ENCODE measurements at places on chromosomes 7 and 10.

DNA sequence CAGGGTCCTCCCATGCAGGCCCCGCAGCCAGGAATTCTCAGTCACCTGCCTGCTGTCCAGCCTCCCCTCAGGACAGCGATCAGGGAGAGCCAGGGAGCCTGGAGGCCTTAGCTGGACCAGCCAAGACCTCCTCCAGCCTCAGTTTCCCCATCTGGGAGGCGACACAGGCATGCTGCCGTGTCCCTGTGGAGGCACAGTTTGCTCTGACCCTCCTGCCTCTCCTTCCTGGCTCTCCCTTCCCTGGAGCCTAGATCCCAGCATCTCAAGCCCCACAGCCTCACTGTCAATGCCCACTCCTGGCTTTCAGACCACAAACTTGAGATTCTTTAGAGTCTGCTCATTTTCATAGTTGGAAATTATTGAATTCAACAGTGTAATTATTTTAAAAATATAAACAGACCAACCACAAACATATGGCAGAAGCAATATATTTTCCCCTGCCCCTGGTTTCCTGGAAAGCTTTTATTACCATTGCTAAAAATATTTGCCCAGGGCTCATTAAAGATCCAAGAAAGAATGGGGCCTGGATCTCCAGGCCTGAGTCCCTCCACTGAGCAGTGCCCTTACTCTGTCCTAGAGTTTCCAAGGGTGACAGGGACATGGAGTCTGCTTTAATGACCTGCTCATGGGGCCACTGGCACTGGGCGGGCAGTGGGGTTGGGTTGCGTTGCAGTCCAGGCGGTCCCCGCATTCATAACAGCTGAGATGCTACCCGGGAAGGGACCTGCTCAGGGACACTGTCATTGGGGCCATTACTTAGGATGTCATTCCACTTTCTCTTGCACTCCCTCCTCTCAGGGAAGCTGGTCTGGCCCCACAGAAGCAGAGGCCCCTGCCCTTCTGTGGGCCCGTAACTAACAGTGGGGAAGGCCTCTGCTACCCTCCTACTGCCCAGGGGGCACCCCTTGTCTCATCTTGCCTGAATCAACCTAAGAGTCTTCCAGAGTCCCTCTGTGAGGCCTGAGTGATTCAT lies 81.6 kb upstream of the CHST15 start:
- no peak for DNase-seq

- DNase-seq, result no peak
These were observed 418.5 kb upstream of the MGMT start for GRCh38 chr10:129048513-129048912.

DNA sequence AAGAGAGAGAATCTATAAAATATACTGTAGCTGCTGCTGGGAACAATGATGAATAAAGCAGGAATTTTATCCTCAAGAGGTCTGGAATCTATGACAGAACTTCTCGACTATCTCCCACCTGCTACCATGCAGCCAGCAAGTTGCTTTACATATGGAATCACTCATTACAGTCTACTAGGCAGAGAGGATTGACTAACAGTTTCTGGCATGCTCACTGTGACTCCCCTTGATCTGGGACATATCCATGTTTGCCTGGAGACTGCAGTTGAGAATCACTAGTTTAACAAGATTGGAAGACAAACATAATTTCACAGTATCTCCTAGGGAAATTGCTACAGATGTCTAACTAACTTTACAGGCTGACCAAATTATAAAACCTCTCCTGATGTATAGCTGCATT lies 13.3 kb downstream of the GPR37 start:
- DNase-seq, result no peak

GRCh38 chr10:47458466-47459154 lies 25.3 kb downstream of the ANXA8 start:
- no peak for DNase-seq

DNA sequence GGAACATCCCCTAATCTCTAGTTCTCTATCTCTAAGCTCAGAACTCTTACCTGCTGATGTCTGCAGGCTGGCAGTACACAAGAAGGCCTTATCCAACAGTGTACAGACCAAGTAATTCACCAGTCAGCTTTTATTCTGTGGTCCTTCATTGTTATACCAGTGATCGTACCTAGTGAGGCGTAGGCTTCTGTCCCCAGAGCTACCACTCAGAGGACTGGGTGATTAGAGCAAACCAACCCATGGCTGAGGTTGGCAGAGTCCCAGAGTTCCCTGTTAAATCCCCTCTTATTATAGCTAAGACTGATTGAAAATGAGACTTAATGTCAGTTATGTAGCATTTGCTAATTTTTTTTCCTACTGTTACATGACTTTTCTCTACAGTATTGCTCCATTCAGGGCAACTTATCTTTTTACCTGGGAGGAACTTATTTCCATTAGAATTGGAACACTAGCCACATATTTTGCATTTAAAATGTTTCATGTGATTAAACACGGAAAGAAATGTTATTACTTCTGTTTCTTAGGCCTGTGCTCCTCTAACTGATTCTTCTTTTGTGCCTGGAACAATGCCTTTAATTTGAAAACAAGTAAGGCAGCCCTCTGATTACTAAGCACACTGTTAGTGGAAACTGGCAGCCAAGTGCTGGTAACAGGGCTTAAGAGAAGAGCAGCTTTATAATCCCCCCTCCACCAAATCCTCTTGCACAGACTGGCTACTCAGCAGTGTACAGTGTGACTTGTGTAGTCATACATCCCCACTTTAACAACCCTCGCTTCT lies 127.2 kb downstream of the LRRC4 start:
- DNase-seq, result no peak

- DNase-seq, result no peak
These were observed 75.9 kb upstream of the HGF start for GRCh38 chr7:81845744-81846241.

DNA sequence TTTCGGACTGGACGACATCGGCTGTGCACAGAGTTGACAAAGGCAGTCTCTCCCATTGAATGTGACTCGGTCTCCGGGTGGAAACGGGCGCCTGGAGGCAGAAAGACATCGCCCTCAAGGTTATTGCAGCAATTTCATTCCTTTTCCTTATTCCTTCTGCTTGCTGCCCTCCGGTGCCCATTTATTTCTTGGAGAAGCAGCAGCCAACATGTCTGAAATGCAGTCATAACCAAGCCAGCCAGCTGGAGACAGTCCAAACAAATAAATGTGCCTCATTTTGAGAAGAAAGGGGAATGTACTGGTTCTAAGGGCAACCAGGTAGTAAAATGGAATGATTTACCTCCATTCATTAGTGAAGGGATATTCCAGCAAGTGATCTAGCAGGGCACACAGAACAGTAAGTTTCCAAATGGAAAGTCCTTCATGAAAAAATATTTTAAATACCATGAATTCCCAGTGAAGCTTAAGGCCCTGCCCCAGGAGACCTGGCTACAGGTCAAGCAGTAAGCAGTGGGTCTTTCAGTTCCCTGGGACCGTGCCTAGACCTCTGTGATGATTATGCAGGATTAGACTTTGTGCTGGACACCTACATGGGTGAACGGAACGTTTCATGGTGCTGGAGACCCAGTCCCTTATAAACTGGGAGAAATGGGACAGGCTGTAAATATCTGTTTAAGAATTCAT lies 86.6 kb downstream of the ABLIM1 start:
- no peak for DNase-seq

DNA sequence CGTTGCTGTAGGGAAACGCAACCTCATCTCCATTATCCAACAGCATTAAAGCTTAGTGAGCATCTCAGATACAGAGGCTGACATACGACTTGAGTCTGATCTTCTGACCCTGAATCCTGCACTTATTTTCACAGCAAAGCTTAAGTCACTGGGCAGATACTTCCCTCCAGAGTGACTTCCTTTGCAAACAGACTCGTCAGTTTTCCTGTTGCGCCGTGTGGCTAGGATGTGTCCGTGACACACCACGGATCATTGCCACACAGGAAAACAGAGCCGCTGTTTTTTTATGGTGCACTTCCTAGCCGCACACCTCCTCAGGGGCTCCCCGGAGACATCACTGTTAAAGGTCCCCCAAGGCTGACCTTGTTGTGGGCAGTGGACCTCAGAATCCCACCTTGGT lies 94.9 kb upstream of the MKI67 start:
- no peak for DNase-seq

- no peak for DNase-seq
These were observed 29.7 kb downstream of the AP3M1 start for GRCh38 chr10:74120911-74121310.

DNA sequence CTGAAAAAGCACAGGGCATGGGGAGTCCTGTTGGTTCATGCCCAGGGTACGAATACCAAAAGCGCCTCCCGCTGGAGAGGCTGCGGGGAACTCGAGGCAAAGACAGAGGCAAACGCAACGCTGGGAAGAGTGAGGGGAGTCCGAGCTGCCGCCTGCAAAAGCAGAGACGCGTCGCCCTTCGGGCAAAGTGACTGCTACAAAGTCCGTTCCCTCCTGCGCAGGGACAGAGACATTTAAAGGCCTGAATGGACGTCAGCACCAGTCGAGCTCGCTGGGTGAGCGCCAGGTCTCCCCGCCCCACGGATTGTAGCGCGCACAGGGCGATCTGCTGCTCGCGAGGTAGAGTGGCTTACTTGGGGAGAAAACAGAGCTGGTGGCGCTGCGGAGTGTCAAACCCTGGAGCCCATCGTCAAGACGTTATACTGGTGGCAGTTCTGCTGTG lies 732.8 kb downstream of the ZWINT start:
- no peak for DNase-seq

DNA sequence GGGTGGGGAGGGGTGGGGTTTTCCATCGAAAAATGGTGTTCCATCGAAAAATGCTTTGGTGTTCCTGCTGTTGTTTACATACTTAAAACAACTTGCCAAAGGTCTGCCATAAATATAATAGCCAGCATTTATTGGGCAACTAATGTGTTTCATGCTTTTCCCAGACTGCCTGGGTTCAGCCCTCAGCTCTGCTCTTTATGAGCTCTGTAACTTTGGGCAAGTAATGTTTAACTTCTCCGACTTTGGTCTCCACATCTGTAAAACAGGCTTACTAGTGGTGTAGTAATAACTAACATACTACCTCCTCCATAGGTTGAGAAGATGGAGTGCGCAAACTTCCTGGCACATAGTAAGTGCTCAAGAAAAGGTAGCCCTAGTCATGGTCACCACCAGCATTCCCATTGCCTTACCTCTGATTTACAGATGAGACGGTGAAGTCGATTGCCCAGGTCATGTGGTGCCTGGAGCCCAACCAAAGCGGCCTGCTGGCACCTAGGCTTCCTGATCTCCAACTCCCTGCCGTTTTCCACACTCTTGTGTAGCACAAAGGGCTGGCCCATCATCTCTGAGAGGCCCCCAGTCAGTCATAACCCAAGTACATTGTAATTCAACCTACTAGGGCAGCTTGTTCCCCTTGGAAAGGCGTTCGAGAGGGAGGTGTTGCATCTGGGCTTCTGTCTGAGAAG lies 8.9 kb downstream of the ZMIZ1 start:
- DNase-seq, result no peak

DNA sequence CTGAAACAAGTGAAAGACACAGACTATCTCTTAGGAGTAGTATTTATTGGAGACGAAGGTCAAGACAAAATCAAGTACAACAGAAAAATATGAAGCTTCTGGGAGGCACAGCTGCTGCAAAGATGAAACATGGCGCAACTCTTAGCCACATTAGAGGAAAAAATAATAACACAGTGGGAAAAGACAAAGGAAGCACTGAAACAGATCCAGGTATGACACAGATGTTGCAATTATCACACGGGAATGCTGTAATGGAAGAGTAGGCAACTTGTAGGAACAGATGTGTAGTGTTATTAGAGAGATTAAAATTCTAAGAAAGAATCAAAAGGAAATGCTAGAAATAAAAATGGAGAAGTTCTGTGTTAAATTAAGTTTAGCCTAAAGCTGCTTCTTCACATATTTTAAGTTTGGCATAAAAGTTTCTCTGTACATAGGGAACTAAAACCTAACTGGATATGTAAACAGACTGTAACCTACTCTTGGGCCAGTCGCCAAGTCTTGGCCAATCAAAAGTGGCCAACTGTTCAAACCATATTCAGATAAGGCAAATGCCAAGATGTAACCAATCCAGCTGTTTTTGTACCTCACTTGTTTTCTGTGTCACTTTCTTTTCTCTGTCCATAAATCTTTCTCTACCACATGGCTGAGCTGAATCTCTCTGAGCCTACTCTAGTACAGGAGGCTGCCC lies 1132.0 kb upstream of the LRRTM3 start:
- DNase-seq, result no peak

- DNase-seq, result no peak
These were observed 324.8 kb upstream of the PHYHIPL start for GRCh38 chr10:58851606-58852005.

- DNase-seq, result no peak
These were observed 194.9 kb downstream of the REEP3 start for GRCh38 chr10:63716016-63716580.

DNA sequence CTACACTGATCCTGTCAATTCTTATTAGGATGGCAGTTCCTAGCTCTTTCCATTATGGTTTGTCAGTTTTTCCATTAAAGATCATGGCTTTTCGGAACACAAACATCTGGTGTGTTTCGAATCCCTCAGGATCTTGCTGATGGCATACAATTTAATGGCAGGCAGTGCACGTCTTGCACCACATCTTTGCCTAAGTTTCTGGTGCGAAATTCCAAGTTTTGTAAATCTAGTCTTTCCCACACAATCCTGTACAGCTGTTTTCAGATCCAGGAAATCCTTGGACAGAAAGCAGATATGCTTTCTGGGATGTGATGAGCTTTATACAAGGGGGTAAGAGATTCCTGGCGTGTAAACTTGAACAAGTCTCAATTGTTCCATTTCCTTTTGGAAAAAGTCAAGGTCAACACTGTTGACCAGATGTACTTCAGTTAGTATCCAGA lies 224.3 kb upstream of the PHYHIPL start:
- no peak for DNase-seq

- no peak for DNase-seq
These were observed 72.2 kb downstream of the ZNF783 start for GRCh38 chr7:149334219-149334618.

DNA sequence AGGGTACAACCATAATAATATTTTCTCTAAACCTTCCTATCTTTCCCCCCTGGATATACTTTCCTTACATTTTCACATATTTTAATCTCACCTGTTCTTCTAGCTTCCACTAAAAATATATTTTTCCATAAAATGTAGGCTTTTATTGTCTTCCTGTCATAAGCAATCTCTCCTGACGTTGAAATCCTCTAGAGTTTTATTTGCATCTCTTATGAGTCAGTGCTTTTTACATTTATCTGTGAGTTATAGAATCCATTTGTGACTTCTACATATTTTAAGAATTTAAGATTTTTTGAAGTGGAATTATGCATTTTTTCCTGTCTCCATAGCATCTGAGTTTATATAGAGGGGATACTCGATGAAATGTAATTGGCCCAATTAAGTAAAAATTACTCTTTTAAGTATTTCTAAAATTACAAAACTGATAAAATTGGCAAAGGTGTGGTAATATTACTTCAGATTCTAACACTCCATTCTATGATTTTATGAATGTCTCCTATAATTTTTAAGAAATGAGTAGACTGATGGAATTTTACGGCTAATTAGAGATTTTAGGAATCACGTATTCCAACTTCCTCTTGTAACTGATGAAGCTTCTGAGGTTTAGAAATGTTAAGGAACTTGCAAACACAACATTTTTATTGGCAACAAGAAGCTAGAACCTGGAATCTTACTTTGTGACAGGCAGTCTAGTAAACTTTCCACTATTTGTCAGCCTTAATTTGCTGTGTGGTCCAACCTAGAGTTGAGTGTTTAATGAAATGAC lies 422.9 kb upstream of the SEMA3A start:
- no peak for DNase-seq

- no peak for DNase-seq
These were observed 103.2 kb upstream of the CTBP2 start for GRCh38 chr10:125263551-125263950.

All from T-helper 22 cell (primary cell).